BJ (cell line): ENCODE measurements at places on chromosomes 1 and 21. TPM values are rescaled to one million over a fixed set of nuclear protein-coding genes. Genes with fewer than 3 reads are reported as not detected.

ICOSLG gene
- polyA plus RNA-seq = 0.27 and 1.3 TPM in 2 replicates

KCNJ15 gene
- polyA plus RNA-seq = 0.02 and 0.18 TPM in 2 replicates

PROX1 gene
- 0.02 and 0.11 TPM in 2 replicates for polyA plus RNA-seq

OPRD1 gene
- not detected in 2 replicates for polyA plus RNA-seq

RORC gene
- polyA plus RNA-seq = not detected in 2 replicates

TPTE gene
- not detected in 2 replicates for polyA plus RNA-seq

IFI16 gene
- 81.8 and 129 TPM in 2 replicates for polyA plus RNA-seq

EFNA3 gene
- 1.4 and 1.8 TPM in 2 replicates for polyA plus RNA-seq

ADAMTS5 gene
- polyA plus RNA-seq = 4.2 and 5.4 TPM in 2 replicates

RCSD1 gene
- not detected in 2 replicates for polyA plus RNA-seq

TRIM62 gene
- polyA plus RNA-seq = 3.0 and 5.2 TPM in 2 replicates

JUN gene
- polyA plus RNA-seq = 19.6 and 23.4 TPM in 2 replicates

PKP1 gene
- 0.05 TPM in 2 replicates for polyA plus RNA-seq

DDX59 gene
- polyA plus RNA-seq = 14.0 and 14.9 TPM in 2 replicates

CDK18 gene
- 0.45 and 0.83 TPM in 2 replicates for polyA plus RNA-seq

DNAH14 gene
- 1.6 and 4.1 TPM in 2 replicates for polyA plus RNA-seq
